Hematopoietic multipotent progenitor cell treated with erythropoietin and hydrocortisone succinate and interleukin-3 and kit ligand, for 15 days (in vitro differentiated cells): ENCODE measurements at places on chromosomes 6 and 20.

GRCh38 chr6:155791891-155792290 lies 336.3 kb upstream of the NOX3 start:
- no peak for DNase-seq

GRCh38 chr6:160461641-160462040 lies 113.5 kb downstream of the SLC22A3 start:
- DNase-seq: no peak

- no peak for DNase-seq
These were observed 4.2 kb downstream of the B3GAT2 start for GRCh38 chr6:70952608-70953165.

GRCh38 chr20:15603506-15603905 lies 969.7 kb downstream of the KIF16B start:
- no peak for DNase-seq

- DNase-seq: peak; percentile 92
These were observed 2.1 kb upstream of the DDX27 start for GRCh38 chr20:49216991-49217578.

GRCh38 chr20:58088625-58089024 lies 139.8 kb downstream of the ANKRD60 start:
- DNase-seq: no peak

DNA sequence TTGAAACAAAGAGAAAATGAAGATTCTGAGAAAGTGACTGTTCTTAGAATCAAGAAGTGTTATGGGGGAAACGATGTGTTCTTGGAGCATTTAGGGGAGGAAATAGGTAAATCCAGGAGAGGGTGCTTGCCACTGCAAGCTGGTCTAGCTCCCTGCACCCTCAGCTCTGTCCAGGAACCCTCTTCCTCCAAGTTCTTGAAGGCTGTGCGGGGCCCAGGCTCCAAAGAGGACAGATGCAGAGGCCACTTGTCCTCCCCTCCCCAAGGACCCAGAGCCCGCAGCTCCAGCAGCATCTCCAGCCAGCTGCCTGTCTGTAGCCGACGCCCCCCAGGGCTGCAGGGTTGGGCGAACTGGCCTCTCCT lies 87.9 kb downstream of the CDC5L start:
- no peak for DNase-seq

GRCh38 chr6:70524721-70525286 lies 41.9 kb upstream of the SDHAF4 start:
- DNase-seq: no peak

DNA sequence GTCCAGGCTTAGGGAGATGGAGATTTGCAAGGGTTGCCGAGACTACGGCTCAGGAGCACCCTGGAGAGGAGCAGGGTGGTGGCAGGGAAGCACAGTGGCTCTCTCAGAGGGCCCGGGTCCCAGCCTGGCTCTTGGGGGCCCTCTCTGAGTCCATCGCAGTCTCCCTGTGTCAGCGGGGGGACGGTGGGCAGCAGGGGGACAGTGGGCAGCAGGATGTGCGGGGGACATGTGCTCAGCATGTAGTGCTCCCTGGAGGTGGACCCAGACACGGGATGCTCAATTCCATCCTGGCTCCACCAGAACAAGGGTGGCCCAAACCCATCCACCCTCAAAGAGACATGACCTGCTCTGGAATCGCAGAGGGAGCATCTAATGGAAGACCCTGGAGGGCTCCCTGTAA lies 43.0 kb upstream of the ZBP1 start:
- DNase-seq: no peak
